ENCODE measurements at places on chromosomes 5 and 9.

GRCh38 chr5:52694648-52695047, 93.1 kb upstream of the ITGA1 start:
- DNase-seq = no peak

DNA sequence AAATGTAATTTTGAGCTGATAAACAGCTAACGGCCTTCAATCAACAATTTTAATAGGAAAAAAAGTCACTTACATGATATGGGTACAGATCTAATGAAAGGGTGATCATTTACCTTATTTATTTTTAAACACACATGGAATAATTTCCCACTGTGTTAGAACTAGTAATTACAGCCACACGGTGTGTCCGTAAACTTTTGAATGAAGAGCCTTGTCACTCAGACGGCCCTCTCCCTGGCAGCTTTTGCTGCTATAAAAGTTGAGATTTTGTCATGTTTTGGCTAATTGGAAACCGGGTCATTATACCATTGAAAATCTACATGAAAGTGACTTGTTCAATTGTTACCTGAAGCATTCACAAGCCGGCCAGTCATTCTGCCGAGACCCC, 15.7 kb downstream of the CFAP77 start:
- no peak for DNase-seq

DNA sequence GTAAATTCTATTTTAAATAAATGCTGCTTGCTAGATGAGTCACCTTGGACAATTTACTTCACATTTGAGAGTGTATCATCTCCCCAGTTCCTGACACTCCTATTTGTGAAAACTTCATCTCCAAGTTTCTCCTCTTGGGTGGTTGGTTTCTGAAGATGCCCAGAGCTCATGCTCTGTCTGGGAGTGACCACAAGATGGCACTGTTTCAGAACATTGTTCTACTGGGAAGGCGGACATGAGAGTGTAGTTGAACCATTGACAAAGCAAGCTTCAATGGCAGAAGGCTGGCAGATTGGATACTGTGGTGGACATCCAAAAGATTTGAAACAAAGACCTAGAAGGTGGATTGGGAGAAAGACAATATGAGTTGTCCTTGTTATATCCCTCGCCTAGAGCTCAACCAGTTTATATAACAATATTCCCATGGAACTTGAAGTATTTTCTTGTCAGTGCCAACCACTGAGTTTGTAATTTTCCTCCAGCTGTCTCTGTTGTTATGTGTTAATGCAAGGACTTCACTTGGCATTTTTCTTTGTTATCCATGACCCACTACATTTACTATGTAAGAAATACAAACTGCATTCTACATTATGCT, 234.3 kb upstream of the ANKH start:
- DNase-seq = peak; percentile 77

GRCh38 chr9:131178382-131178781, 53.0 kb downstream of the NUP214 start:
- DNase-seq = peak; percentile 78

DNA sequence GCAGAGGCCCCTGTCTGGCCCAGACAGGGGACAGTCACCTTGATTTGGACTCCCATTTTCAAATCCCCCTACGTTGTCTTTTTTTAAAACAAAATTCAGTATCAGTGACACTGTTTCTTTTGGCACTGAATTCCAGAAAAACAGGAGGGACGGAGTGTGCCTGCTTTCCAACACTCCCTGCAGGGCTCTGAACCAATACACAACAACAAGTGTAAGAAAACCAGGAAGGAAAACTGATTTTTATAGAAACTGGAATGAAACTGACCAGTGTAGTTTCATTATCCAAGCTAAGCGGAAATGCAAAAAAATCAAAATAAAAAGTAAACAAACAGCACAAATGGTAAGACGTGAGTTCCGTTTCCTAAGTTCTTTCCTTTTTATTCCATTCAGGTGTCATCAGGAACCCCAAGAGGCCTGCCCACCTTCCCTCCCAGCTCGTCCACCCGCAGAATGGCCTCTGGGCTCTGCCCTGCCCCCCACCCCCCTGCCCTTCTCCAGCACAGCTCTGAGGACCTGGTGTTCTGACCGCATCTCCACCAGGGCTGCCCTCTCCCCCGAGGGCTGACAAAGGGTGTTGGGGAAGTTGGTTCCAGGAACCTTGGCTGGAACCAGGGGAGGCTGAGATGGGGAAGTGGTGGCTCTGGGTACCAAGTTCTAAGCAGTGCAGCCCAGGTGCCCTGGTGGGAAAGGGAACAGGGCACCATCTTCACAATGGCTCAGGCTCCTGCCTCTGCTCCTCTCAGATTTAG, 73.6 kb downstream of the PSD2 start:
- no peak for DNase-seq

GRCh38 chr5:25881318-25882036, 1156.9 kb downstream of the CDH9 start:
- no peak for DNase-seq

GRCh38 chr5:81495286-81495685, 101.4 kb upstream of the ACOT12 start:
- DNase-seq = no peak

DNA sequence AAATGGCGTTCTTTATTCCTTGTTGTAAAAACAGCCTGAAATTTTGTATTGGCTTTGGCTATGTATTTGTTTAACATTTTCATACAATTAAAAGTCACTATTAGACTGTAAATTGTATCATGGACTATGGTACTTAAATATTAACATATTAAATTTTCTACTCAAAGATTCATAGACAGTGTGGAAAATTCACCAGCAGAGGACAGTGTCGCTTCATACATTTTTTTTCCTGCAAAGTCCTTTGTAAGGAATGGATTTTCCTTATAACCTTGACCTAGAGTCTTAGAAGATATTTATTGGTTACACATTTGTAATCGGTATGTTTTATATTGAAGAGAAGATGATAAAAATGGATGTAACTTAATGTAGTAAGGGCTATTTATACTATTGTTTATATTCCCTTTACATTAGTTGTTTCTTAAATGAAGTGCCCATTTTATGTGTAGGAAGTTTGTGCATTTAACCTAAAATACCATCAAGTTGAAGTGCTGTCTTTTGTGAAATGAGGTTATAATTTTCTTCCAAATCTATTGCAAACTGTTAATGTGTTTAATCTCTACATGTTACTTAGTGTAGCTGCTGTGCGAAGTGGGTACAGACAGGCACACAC, 150.1 kb downstream of the KDM4C start:
- DNase-seq = no peak

DNA sequence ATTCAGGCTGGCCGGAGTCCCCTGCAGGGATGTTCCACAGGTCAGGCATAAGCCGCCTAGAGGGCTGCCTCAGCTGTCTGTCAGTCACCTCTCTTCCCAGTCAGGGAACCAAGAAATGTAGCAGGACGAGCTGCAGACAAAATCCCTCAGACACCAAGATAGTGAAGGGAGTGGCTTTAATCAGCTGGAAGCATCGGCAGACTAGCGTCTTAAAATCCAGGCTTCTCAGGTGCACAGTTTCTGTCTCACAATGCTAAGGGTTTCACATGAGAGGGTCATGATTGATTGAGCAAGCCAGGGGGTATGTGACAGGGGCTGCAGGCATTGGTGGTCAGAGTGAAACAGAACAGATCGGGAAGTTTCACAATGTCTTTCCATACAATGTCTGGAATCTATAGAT, 247.2 kb downstream of the CDH10 start:
- no peak for DNase-seq

GRCh38 chr5:134464988-134465815, 53.5 kb upstream of the CDKN2AIPNL start:
- DNase-seq = no peak

GRCh38 chr5:17381932-17382331, 116.1 kb upstream of the TAF11L2 start:
- no peak for DNase-seq

- DNase-seq = no peak
Measured at GRCh38 chr9:124602632-124603031, 95.4 kb upstream of the NR5A1 start.

- no peak for DNase-seq
Measured at GRCh38 chr5:96176022-96176421, 214.4 kb upstream of the ELL2 start.

- DNase-seq = no peak
Measured at GRCh38 chr5:64865662-64866061, 96.9 kb downstream of the CWC27 start.

GRCh38 chr9:6715755-6716643, 41.8 kb upstream of the KDM4C start:
- DNase-seq = no peak

DNA sequence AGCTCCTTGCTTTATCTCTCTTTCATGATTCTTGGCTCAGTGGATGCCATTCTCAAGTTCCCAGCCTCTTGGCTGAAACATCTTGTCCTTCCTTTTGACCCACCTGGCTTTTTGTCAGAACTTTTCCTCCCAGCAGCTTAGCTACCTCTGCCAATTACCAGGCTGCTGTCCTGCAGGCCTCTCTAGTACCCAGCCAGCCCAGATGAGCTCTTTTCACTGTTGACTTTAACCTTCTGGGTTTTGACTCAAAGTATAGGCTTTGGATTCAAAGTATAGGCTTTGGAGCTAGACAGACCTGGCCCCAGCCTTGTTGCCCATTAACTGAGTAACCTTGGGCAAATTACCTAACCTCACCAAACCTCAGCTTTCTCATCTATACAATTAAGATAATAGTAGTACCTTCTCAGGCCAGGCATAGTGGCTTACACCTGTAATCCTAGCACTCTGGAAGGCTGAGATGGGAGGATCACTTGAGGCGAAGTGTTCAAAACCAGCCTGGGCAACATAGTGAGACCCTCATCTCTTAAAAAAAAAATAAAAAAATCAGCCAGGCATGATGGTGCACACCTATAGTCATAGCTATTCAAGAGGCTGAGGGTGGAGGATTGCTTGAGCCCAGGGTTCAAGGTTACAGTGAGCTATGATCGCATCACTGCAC, 6.6 kb upstream of the TMEFF1 start:
- DNase-seq = no peak

GRCh38 chr9:87372356-87372851, 125.3 kb upstream of the DAPK1 start:
- no peak for DNase-seq

DNA sequence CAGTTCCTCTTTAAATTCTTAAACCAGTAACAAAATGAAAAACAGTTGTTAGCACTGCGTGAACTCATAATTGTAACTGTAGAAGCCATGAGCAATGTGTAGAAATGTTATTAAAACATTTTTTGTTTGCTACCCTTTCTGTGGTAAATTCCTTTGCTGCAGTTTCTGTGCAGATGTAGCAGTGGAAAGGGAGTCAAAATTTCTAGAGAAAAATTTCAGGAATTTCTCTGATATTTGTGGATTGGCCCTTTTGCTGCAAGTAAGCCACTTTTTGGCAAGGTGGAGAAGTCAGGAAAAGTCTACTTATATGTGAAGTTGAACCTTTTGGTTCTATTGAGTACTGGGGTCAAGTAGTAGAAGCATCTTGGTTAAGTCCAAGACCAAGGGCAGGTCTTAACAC, 10.1 kb downstream of the FBXL7 start:
- no peak for DNase-seq

Data from urothelium cell line (cell line).